ENCODE measurements at places on chromosomes 3 and 15.

DNA sequence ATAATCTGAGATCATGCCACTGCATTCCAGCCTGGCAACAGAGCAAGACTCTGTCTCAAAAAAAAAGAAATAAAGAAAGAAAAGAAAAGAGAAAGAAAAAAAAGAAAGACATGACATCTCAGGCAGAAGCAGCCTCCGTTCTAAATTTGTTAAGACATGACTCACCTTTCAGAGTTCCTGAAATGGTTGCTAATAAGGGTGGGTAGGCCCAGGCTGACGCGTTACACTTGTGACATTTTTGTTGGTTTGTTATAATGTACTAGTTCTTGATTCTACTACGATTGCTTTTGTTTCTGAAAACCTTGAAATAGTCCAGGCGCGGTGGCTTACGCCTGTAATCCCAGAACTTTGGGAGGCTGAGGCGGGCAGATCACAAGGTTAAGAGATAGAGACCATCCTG lies 21.0 kb downstream of the SLC25A20 start:
- DNase-seq: no peak

GRCh38 chr15:79953951-79954444 lies 17.0 kb downstream of the BCL2A1 start:
- DNase-seq: no peak

GRCh38 chr3:155742349-155742965 lies 2.4 kb downstream of the PLCH1 start:
- DNase-seq: no peak

GRCh38 chr3:184480831-184481230 lies 80.8 kb upstream of the EPHB3 start:
- no peak for DNase-seq

DNA sequence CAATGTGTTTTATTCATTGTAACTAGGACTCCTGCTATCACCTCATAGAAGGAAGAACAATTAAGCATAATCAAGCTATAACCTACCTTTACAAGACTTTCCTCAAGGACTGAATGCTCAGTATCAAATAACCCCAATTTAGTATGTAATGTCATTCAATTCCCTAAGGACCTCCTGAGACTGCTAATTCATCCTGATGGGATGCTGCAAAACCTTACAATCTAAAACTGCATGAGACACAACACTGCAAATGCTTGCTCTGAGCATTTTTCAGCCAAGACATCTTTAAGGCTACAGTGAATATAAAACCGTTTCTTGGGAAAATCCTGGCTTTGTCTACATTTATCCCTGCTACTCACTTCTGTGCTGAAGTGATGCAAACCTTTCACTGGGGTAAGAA lies 69.9 kb downstream of the RYK start:
- no peak for DNase-seq

GRCh38 chr15:59657635-59658125 lies 365 bp upstream of the GTF2A2 start:
- DNase-seq: no peak

DNA sequence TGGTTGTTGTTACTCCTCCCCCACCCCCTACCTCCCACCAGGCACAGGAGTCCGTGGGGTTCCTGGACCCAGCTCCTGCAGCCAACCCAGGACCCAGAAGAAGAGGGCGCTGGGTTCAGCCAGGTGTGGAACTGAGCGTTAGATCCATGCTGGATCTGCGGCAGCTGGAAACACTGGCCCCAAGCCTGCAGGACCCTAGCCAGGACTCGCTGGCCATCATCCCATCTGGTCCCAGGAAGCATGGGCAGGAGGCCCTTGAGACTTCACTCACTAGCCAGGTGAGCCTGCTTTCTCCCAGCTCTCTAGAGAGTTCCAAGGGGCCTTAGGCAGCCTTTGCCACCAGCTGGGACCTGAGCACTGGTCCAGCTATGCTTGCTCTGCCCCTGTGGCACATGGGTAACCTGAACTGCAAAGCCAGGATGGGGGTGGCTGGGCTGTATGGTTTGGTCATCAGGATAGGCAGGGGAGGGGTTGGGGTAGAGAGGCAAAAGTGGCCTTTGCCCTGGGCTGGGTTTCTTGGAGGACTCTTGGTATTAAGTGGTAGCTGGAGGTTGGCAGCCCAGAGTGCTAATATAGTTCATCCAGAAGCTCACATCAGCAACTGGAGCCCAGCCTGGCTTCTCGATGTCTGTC lies 7.0 kb upstream of the JMJD7 start:
- DNase-seq: no peak

All from AG10803 (cell line).